ENCODE measurements at places on chromosomes 6 and 20.
A peak's percentile ranks its signal among the peaks of the same experiment; 100 is the strongest.

DNA sequence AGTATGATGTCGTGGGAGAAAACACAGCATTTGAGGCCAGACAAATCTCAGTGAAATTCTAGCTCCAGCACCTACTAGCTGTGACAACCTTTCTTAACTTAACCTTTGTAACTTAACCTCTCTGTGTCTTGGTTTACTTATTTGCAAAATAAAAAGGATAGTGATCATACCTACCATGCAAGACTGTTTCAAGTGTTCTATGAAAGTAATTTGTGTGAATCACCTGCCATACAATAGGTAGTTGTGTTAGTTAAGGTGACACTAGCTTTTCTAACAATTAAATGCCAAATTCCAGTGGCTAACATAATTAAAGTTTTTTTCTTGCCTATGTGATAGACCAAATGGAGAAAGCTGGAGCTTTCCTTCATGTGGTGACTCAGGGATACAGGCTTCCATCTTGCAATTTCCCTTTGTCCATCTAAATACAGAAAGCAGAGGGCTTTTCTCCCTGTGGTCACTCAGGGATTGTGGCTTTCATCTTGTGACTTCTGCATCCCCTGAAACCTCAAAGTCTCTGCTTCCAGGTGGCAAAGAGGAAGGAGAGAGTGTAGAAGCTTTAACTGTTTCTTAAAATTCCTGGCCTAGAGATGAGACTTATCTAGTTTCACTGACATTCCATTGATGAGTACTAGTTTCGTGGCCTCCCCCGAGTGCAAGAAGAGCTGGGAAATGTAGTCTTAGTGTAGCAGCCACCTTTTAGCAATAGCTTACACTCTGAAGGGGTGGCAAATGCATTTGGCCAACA lies 311.4 kb downstream of the CLIC5 start:
- DNase-seq, result no peak

DNA sequence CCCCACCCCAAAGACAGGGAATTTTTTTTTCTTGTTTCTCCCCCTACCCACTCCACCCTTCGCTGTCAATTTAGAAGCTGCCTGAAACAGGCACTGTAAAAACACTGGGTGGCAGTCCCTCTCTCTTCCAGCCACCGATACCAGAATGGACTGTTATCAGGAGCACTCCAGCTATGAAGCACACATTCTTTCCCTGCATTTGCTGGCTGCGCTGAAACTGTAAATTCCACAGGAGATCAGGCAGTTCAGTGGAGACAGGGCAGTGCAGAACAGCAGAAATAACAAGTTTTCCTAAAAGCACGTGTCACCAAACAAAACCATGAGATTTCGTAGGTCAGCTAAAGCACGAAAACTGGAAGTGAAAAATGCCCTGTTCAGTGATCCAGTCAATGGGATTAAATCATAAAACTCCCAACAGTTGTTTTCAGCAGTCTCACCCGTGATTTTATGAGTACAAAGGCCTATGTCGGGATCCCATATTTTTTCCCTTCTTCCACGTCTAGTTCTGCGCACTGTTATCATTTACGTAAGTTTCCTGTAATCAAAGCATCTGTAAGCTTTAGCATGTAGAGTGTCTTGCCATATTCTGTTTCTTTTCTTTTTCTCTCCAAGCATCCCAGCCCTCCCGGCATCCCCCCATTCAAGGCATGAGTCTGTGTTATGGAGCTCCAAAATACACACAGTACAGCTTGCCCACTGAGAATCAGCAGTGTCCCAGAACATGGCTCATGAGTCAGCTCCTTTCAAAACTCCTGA lies 359.9 kb upstream of the EPHA7 start:
- DNase-seq, result no peak

DNA sequence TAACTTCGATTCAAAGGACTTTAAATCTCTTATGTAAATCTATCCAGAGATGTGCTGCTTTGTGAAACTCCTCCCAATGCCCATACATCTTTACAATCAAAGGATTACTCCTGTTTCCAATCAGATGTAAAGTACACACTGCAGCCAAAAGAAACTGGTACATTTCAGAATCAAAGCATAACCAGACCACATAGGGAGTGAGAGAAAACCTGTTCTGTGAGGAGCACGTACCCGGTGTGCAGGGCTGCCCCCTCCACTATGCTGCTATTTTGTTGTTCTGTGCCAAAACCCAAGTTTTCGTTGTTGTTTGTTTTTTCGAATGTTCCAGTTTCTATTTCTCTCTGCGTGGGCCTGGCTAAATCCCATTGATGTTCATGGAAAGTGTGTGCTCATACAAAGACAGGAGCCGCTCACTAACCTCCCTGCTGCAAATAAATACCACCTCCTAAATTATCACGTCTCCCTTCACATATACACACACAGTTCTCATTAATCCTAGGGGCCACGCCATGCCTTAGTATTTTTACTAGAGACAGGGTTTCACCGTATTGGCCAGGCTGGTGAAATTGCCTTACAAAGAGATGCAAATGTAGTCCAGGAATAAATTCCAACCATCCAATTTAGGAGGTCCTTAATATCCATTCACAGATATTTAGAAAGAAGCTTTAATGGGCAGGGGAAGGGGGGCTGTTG lies 52.9 kb downstream of the ATP9A start:
- DNase-seq, result no peak

GRCh38 chr6:146200176-146200575 lies 171.3 kb downstream of the GRM1 start:
- DNase-seq, result no peak

GRCh38 chr6:90154755-90155470 lies 141.7 kb downstream of the BACH2 start:
- no peak for DNase-seq

- peak; percentile 73 for DNase-seq
These were observed 48.4 kb downstream of the CEP43 start for GRCh38 chr6:167047554-167047953.

DNA sequence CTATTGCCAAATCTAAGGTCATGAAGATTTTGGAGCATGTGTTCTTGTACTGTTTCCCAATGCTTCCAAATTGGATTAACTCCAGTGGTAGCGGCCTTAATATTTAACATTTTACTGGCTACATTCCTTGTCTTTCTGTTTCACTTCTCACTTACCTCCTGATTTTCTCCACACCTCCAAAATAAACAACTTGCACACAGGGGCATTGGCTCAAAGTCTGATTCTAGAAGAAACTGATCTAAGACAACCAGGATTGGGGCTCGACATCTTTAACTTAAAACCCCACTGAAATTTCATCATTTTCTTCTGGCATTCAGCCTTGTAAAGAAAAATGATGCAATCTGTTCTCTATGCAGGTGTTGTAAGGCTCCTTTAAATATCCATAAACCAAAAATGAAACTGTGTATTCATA lies 557.9 kb upstream of the ID4 start:
- DNase-seq, result no peak

- DNase-seq, result no peak
These were observed 260.5 kb upstream of the MARCKS start for GRCh38 chr6:113596387-113597230.

GRCh38 chr6:27617700-27618689 lies 145.1 kb upstream of the ZNF184 start:
- DNase-seq, result peak; percentile 40

GRCh38 chr6:21648475-21649050 lies 55.0 kb downstream of the SOX4 start:
- peak; percentile 58 for DNase-seq

GRCh38 chr6:159595173-159595572 lies 97.9 kb downstream of the SOD2 start:
- DNase-seq, result no peak

DNA sequence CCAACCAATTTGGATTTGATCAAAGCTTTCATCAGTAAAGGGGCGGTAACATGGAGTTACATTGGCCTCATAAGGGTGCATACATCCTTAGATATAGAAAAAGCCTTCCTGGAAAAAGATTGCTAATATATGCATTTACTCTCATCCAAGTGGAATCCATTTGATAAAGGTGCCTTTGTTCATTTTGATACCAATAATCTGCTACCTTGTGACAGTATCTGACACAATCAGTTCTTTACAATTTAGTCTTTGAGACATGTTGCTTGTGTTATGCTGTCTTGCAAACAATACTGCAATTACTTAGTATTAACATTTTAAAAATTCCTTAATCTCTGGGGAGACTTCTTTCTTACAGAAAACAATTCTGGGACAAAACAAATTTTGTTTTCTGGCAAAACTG lies 654.4 kb upstream of the SLC35B3 start:
- DNase-seq, result no peak

- DNase-seq, result peak; percentile 51
These were observed 212.1 kb upstream of the PHACTR1 start for GRCh38 chr6:12504325-12504966.

GRCh38 chr6:25478973-25479372 lies 173.0 kb upstream of the SCGN start:
- DNase-seq, result no peak

GRCh38 chr6:91538622-91539021 lies 951.8 kb upstream of the MAP3K7 start:
- no peak for DNase-seq

DNA sequence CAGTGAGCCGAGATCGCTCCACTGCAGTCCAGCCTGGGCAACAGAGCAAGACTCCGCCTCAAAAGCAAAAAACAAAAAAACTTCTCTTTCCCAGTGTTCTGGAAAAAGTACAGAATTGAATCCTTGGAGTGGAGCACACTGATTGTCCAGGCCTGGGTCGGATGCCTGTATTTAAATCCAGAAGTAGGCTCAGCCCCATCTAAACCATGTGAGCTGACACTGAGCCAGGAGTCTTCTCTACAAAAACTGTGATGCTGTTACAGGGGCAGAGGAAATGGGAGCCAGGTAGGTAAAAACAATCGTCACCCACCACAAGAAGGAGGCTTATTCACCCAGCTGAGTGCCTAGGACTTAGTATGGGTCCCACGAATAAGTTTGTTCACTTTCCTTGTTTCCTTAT lies 43.0 kb upstream of the PTPN1 start:
- no peak for DNase-seq

- no peak for DNase-seq
These were observed 76.5 kb downstream of the GJA10 start for GRCh38 chr6:89970609-89971337.

GRCh38 chr20:40207655-40208054 lies 481.4 kb downstream of the MAFB start:
- no peak for DNase-seq

DNA sequence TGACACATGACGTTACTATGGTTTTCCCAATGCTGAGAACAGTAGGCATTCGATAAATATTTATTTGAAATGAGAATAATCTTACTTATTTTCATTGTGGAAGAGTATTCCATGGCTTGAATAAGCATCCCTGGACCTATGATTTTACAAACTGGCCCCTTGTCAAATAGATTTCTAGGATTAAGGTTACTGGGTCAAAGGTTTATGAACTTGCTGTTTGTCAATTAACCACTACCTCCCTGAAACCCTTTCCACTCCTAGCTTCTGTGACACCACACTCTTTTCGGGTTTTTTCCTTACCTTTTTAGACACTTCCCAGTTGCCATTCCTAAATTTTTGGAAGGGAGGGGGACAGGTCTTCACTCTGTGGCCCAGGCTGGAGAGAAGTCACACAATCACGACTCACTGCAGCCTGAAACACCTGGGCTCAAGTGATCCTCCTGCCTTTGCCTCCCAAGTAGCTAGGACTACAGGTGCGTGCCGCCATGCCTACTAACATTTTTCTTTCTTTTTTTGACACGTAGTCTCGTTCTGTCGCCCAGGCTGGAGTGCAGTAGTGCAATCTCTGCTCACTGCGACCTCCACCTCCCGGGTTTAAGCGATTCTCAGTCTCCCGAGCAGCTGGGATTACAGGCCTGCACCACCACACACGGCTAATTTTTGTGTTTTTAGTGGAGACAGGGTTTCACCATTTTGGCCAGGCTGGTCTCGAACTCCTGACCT lies 5.1 kb upstream of the SRSF6 start:
- no peak for DNase-seq

- no peak for DNase-seq
These were observed 65.3 kb upstream of the KCNK16 start for GRCh38 chr6:39387785-39388184.
